Thoracic aorta (tissue), 2 donors: ENCODE measurements at places on chromosomes 13 and 19. TPM values are rescaled to one million over a fixed set of nuclear protein-coding genes. Genes with fewer than 3 reads are reported as not detected.
A peak's percentile ranks its signal among the peaks of the same experiment; 100 is the strongest.

The FXYD1 gene
- 65.8 TPM for total RNA-seq

The INSL3 gene
- total RNA-seq, result not detected

The ZNF558 gene
- total RNA-seq, result 44.1 TPM

The ZNF729 gene
- total RNA-seq, result not detected

The TMEM255B gene
- 14.9 TPM for total RNA-seq

The CASP14 gene
- total RNA-seq, result 0.54 TPM

The SLC5A5 gene
- total RNA-seq, result not detected

The CEACAM1 gene
- total RNA-seq, result 2.2 TPM

The CRLF1 gene
- 85.9 TPM for total RNA-seq

The ZGLP1 gene
- total RNA-seq, result 5.3 TPM

The FCAR gene
- total RNA-seq, result 7.1 TPM

DNA sequence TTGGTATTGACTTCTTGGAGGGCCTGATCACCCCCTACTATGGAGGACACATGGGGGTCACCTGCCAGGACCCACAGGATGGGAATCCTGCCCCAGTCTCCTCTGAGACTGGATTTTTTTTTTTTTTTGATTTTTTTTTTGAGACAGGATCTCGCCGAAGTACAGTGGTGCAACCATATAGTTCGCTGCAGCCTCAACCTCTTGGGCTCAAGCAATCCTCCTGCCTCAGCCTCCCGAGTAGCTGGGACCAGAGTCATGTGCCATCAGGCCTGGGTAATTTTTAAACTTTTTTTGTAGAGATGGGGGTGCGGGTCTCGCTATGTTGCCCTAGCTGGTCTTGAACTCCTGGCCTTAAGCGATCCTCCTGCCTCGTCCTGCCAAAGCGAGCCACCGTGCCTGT lies 14.2 kb upstream of the ADGRE5 start:
- H3K4me3 ChIP-seq, result no peak overlapping the region
- H3K4me1 ChIP-seq, result peaks cover 57% of the 10 kb centered on the region
- H3K27me3 ChIP-seq, result no peaks in the 10 kb centered on the region
- H3K36me3 ChIP-seq, result no peaks in the 10 kb centered on the region
- DNase-seq, result no peak

DNA sequence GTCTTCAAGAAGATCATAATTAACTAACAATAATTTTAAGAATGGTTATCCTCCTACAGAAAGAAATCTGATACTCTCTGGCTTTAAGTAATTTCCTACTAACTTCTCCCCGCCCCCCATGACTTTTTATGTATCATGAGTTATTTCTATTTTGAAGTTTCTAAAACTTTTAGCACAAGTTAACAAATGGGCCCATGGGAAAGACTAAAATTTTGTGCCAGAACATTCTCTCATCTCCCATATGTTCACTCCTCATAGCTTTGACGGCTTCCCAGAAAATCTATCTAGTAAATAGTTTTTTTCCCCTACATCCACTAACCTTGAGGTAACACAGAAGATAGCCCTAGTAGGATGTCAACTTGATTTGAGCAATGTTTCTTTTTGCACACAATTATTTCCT lies 148.3 kb downstream of the POSTN start:
- no peaks in the 10 kb centered on the region for H3K27me3 ChIP-seq
- no peaks in the 10 kb centered on the region for H3K36me3 ChIP-seq
- no peak for DNase-seq
- no peak overlapping the region for H3K4me3 ChIP-seq
- H3K4me1 ChIP-seq, result peaks cover 6% of the 10 kb centered on the region

DNA sequence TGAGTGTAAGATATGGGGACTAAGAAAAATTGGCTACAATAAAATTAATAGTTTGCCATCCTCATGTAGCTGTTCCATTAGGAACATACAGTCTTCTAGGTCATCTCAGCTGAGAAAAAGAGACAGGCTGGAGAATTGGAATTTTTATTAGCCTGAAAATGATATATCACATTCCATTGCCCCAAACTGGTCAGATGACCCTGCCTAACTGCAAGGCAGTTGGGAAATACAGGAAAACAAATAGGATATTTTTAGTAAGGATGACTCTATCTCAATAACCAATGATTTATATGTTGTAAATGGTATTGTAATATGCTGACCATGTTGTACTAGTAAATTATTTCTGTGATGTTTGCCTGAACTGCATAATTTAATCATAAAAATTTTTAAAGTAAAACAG lies 673.8 kb downstream of the PCDH9 start:
- H3K36me3 ChIP-seq, result no peaks in the 10 kb centered on the region
- no peaks in the 10 kb centered on the region for H3K27me3 ChIP-seq
- H3K27ac ChIP-seq, result no peak overlapping the region
- DNase-seq, result no peak

DNA sequence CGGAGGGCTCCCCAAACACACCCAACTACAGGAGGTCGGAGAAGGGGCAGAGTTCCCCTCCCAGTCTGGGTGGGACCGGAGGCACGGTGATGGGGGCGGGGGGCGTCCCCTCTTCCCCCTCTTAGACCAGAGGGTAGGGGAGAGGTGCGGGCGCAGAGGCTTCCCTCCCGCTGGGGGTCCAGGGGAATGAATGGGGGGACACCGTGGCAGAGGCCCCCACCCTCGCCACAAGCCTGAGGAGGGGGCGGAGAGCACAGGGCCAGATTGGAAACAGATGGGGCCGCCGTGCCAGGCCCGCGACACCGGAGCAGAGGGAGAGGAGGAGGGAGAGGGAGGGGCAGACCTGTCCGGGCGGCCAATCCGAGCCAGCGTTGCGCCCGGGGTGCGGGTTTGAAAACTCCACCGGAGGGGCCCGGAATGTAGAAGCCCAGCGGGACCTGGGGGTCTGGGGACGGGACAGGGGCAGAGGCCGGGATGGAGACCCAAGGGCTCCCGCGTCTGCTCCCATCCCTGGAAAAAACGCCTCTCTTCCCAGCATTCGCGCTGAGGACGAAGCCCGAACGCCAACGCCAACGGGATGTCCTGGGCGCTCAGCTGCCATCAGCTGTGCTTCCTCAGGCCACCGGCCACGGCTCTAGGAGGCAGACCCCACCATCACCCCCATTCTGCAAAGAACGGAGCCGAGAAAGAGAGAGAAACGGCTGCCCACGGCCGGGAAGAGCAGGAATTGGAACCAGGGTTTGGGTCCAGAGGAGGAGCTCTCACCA lies 46.8 kb downstream of the PTPRS start:
- H3K36me3 ChIP-seq, result no peaks in the 10 kb centered on the region
- H3K4me3 ChIP-seq, result peak overlapping the region; percentile 77
- H3K4me1 ChIP-seq, result peaks cover 11% of the 10 kb centered on the region
- no peaks in the 10 kb centered on the region for H3K27me3 ChIP-seq

- H3K4me1 ChIP-seq, result no peaks in the 10 kb centered on the region
- DNase-seq, result no peak
- H3K4me3 ChIP-seq, result no peak overlapping the region
- H3K27ac ChIP-seq, result no peak overlapping the region
- H3K27me3 ChIP-seq, result no peaks in the 10 kb centered on the region
These were observed 406.2 kb downstream of the DLEU7 start for GRCh38 chr13:50437252-50437651.

- no peaks in the 10 kb centered on the region for H3K36me3 ChIP-seq
- H3K27ac ChIP-seq, result no peak overlapping the region
- H3K4me1 ChIP-seq, result no peaks in the 10 kb centered on the region
- no peak overlapping the region for H3K4me3 ChIP-seq
- no peaks in the 10 kb centered on the region for H3K27me3 ChIP-seq
- no peak for DNase-seq
These were observed 324.5 kb upstream of the NBEA start for GRCh38 chr13:34617473-34618083.

GRCh38 chr13:23323946-23324709 lies 109.4 kb downstream of the SACS start:
- peaks cover 15% of the 10 kb centered on the region for H3K4me1 ChIP-seq
- H3K27me3 ChIP-seq, result no peaks in the 10 kb centered on the region
- no peak overlapping the region for H3K4me3 ChIP-seq
- no peak overlapping the region for H3K27ac ChIP-seq
- H3K36me3 ChIP-seq, result no peaks in the 10 kb centered on the region
- no peak for DNase-seq

DNA sequence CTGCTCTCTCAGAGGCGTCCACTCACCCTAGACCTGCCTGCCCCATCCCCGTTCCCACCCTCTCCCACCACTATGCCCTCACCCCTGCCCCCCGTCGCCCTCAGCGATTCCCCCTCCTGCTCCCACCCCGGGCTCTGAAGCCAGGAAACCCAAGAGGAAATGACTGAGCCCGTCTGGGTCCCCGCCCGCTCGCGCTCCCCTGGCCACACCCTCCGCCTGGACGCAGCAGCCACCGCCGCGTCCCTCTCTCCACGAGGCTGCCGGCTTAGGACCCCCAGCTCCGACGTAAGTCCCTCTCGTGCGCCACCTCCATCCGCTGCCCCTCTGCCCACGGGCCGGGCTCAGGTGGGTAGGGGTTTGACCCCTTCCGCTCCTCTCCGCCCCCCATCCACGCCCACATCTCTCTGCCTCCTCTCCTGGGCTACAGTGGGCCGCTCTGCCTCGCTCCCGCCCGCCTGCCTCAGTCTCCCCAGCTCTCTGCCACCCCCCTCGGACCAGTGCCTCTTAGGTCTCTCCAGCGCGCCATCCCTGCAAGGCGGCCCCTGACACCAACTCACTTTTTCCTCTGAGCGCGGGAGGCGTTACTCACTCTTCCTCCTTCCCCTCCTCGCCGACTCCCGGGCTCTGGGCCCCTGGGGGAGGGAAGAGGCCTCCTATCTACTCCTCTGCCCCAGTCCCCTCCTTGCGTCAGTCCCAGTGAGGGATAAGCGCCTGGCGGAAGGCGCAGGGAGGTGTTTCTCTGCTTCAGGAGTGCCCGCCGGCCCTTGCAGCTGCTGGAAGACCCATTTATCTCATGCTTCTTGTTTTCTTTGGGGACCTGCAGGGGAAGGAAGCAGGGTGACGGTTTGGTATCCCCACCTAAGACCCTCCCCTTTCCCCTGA lies at the start of gene FXYD5:
Gene FXYD5, plus strand, starts transcription at position 211 of the 882 bp plus-strand sequence. CDS start 816 bp downstream, outside the sequence.
- no peaks in the 10 kb centered on the region for H3K4me1 ChIP-seq
- no peaks in the 10 kb centered on the region for H3K27me3 ChIP-seq
- peak within 1 kb of the TSS; percentile 34 for H3K27ac ChIP-seq

DNA sequence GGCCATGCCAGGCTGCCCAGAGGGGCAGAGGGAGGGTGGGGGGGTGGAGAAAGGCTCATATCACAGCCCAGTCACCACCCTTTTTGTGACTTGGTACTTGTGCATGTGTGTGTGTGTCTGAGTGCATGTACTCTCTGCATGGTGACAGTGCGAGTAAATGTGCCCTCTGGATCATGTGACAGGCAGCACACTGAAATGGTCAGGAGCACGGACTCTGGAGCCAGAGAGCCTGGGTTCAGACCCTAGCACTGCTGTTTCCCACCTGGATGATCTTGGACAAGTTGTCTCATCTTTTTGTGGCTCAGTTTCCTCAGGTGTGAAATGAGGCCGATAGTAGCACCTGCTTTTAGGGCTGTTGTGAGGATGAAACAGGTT lies 2.0 kb downstream of the CIC start:
- DNase-seq, result no peak
- H3K27me3 ChIP-seq, result no peaks in the 10 kb centered on the region
- H3K4me1 ChIP-seq, result peaks cover 59% of the 10 kb centered on the region
- peak overlapping the region; percentile 85 for H3K27ac ChIP-seq
- peaks cover 30% of the 10 kb centered on the region for H3K36me3 ChIP-seq

DNA sequence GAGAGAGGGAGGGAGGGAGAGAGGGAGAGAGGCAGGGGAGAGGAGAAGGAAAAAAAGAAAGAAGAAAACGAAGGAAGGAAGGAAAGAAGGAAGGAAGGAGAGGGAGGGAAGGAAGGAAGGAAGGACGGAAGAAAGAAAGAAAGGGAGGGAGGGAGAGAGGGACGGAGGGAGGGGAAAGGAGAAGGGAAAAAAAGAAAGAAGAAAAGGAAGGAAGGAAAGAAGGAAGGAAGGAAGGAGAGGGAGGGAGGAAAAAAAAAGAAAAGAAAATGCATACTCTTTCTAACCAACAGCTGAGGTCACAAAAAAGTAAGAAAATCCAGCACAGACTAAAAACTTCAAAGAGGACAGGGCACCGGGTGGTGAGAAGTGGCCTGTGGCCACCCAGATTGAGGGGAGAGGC lies 109.7 kb downstream of the GNG7 start:
- H3K27ac ChIP-seq, result no peak overlapping the region
- H3K27me3 ChIP-seq, result no peaks in the 10 kb centered on the region
- DNase-seq, result no peak
- H3K4me3 ChIP-seq, result no peak overlapping the region

- no peak for DNase-seq
- peaks cover 5% of the 10 kb centered on the region for H3K4me1 ChIP-seq
- H3K27ac ChIP-seq, result no peak overlapping the region
- H3K36me3 ChIP-seq, result no peaks in the 10 kb centered on the region
- H3K4me3 ChIP-seq, result no peak overlapping the region
These were observed 32.8 kb downstream of the ATP12A start for GRCh38 chr13:24713022-24713421.

DNA sequence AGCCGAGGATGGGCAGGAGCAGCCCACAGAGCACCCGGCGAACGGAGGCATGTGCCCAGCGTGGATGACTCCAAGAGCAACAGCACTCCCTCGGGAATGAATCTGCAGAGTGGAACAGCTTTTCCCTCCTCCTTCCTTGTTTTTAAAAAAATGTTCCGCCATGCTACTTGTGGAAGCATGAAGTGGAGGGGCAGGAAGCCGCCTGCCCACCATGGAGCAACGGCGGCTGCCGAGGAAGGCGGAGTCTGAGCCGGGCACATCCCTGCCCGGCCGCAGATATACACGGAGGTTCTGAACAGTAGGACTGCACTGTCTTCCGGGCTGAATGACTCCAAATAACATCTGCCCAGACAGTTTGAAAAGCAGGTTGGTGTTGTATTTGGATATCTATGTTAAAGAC lies 65.2 kb downstream of the SOX1 start:
- no peak overlapping the region for H3K4me3 ChIP-seq
- no peaks in the 10 kb centered on the region for H3K4me1 ChIP-seq
- no peak overlapping the region for H3K27ac ChIP-seq
- no peak for DNase-seq
- no peaks in the 10 kb centered on the region for H3K36me3 ChIP-seq
- H3K27me3 ChIP-seq, result no peaks in the 10 kb centered on the region

GRCh38 chr13:30299786-30300185 lies 7.6 kb downstream of the KATNAL1 start:
- H3K4me3 ChIP-seq, result no peak overlapping the region
- DNase-seq, result no peak
- H3K4me1 ChIP-seq, result peaks cover 11% of the 10 kb centered on the region
- H3K27me3 ChIP-seq, result no peaks in the 10 kb centered on the region

GRCh38 chr19:17843292-17843827 lies 4.4 kb downstream of the JAK3 start:
- no peaks in the 10 kb centered on the region for H3K4me1 ChIP-seq
- no peaks in the 10 kb centered on the region for H3K36me3 ChIP-seq
- H3K27me3 ChIP-seq, result no peaks in the 10 kb centered on the region
- H3K4me3 ChIP-seq, result no peak overlapping the region

- no peaks in the 10 kb centered on the region for H3K27me3 ChIP-seq
- H3K4me3 ChIP-seq, result no peak overlapping the region
- H3K36me3 ChIP-seq, result no peaks in the 10 kb centered on the region
- H3K4me1 ChIP-seq, result no peaks in the 10 kb centered on the region
- no peak for DNase-seq
These were observed 71.9 kb downstream of the TRPC4 start for GRCh38 chr13:37797631-37798030.

GRCh38 chr13:111387945-111388600 lies 67.6 kb downstream of the TEX29 start:
- H3K4me3 ChIP-seq, result no peak overlapping the region
- H3K4me1 ChIP-seq, result no peaks in the 10 kb centered on the region
- no peaks in the 10 kb centered on the region for H3K36me3 ChIP-seq
- DNase-seq, result no peak
